HT1080 (cell line): ENCODE measurements at places on chromosomes 2 and 18.

DNA sequence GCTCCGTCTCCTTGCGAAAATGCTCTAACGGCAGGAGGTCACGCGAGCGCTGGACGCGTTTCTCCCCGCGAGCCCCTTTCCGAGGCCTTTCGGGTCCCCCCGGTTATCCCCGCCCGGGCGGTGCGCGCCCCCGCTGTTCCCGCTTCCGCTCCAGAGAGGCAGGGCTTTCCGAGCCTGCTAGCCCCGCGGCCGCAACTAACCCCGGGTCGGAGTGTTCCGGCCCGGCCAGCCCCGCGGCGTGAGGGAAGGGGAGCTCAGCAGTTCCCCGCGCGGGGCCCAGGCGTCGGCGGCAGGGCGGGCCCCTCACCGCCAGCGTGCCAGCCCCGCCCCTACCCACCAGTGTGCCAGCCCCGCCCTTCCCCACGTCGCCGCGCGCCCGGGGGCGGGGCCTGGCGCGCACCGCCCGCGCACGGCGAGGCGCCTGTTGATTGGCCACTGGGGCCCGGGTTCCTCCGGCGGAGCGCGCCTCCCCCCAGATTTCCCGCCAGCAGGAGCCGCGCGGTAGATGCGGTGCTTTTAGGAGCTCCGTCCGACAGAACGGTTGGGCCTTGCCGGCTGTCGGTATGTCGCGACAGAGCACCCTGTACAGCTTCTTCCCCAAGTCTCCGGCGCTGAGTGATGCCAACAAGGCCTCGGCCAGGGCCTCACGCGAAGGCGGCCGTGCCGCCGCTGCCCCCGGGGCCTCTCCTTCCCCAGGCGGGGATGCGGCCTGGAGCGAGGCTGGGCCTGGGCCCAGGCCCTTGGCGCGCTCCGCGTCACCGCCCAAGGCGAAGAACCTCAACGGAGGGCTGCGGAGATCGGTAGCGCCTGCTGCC is at the start of gene MSH6:
TSS of gene MSH6 (plus strand) at position 475 of the 815 bp plus-strand sequence. CDS start at position 564, 89 bp downstream.
- peak; percentile 85 for DNase-seq

DNA sequence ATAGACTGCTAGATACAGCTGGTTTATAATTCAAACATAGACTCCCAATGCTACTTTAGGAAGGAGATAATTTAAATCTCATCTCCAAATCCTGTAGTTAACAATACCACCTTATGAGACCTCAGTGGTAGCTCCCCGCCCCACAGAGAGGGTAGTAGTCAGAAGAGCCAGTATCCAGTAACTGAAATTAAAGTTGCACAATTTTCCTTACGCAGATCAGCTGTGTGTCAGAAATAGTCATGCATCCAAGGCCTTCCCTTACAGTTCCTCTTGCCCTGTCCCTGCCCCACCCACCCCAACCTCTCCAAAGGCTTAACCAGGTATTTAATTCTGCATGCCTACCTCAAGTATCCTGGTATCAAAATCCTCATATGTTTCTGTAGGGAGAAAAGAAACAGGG is 15.5 kb downstream of the MRPS5 start:
- no peak for DNase-seq

DNA sequence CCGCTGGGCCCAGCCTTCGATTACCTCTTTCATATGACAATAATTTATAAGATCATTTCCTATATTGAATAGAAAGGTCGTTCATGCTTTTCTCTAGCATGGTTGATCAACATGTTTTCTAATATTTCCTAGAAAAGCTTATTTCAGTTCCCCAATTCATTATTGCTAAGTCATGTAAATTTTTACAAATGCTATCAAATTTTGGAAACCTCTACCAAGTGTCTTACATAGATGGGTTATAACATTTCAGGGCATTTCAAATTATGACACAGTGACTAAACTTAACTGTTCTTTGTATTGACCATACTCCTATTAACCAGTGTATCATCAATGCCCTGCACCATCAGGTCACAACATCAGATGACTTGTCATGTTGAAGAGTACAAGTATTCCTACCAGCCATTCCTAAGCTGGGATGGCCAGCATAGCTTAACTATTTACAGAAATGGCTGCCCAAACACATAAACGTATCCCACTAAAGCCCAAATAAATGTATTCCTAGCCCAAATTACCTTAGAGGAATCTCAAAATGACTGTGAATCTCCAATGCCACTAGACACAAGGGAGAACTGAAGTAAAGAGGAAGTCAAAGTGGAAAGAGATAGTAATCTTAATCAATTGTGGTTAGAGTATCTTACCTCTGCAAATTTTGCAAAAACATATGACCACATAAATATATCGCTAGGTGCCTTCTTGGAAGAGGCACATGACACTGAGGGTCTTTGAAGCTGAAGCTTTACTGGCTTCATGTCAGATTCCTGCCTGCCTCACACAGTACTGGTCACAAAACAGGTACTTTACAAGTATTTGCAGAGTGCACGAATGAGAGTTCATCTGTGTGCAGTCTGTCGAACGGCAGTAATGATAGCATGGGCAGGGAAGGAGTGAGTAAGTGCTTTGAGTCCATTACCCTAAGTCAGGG is 87.3 kb upstream of the TLK1 start:
- no peak for DNase-seq

DNA sequence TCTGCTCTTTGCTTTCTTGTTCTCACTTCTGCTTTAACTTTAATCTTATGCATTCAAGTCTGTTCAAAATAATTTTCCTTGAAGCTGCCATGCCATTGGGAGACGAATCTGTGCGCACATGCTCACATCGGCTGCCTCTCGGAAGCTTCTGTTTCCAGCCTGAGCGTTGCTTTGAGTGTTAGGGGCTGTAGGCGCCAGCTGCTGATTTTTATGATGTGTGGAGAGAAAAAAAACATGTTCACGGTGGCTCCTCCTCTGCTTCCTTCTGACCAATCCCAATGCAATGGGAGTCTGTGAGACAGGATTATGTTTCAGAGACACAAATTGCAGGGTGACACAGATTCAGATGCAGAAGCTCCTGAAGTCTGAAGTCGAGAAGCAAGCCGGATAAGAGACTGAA is at the start of gene MC4R:
TSS of gene MC4R (minus strand) at position 180 of the 400 bp plus-strand sequence. CDS start 426 bp downstream, outside the sequence.
- DNase-seq = peak; percentile 54

DNA sequence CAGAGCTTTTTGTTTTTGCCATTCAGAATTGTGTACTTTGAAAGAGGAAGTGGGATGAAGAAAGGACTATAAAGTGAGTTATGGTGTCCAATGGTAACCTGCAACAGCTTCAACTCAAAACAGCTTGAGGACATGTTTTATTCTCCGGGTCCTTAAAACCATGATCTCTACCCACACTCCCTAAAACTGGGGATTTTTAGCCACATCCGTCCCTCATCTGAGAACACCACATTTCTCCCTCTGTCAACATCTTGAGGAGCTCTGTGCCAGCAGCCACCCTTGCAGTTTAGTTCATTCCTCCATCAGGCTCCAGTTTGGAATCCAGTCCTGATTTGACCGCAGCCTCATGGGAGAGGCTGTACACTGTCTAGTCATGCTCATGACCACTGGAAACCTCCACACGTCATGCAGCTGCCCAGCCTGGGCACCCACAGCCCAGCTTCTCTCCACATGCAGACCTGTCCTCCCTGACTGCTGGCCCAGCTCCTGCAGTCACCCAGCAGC is 62.6 kb downstream of the C18orf63 start:
- DNase-seq = peak; percentile 31
